Occipital lobe (tissue), 3 donors: ENCODE measurements at places on chromosomes 1 and 21.

GRCh38 chr1:104235141-104235540, 485.4 kb downstream of the AMY1C start:
- DNase-seq, result no peak

DNA sequence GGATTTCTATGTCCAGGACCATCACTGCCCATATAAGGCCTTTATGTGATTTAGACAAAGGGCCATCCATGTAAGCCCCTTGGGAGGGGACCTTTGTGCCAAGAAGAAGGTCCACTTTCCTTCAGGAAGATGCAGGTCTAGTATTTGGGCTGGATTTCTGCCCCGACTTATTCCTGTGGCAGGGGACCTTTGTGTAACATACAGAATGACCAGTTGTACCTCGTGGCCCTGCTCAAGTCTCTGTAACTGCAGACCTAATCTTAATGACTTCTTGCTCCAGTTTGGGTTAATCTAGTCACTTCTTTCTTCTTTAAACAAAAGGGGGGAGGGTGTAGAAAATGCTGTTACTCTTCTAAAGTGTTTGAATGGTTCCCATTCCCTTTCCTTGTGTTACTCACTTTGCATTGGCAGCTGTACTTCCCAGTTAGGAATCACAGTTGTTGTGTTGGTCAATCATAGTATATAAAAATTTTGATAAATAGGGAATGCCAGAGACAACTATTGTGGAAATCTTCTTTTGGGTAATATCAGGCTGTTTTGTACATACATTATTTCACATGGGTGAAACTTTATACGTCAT, 54.2 kb downstream of the MIGA1 start:
- no peak for DNase-seq

DNA sequence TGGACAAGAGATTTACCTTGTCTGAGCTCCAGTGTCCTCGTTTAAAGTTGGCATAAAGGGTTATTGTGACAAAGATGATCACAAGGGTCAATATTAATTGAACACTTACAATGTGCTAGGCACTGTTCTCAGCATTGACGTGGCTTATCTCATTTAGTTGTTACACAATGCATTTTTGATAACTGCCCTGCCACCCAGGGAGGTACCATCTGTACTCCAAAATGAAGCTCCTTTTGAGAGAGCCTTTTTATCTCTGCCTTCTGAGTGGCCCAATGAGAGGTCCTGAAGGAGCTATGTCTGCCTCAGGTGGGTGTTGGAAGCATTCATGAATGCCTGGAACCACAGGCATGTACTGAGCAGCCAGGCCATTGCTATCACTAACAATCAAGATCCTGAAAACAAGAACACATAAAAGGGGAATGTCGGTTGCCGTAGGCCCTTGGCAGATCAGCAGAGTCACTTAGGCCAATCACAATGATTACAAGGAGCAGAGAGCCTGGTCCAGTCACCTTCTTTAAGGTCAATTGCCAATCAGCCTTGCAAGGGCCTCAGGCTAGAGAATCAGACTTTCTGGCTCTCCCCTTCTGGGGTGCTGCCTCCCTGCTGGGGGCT, 78.5 kb downstream of the NMNAT2 start:
- no peak for DNase-seq

GRCh38 chr1:56578963-56579875, at the start of gene PLPP3:
Gene PLPP3 (minus strand): TSS chr1:56579563. CDS start chr1:56579016, 547 bp downstream.
- peak; percentile 62 for DNase-seq

DNA sequence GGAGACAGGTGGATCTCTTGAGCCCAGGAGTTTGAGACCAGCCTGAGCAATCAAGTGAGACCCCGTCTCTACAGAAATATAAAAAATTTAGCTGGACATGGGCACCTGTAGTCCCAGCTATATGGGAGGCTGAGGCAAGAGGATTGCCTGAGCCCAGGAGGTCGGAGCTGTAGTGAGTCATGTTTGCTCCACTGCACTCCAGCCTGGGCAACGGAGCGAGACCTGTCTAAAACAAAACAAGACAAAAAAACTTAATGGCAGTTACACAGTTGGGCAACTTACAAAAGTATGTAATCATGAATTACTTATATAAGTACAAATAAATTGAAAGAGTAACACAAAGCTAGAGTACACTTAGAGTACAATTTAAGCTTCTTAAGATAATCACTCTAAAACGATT, 25.2 kb downstream of the RC3H1 start:
- DNase-seq, result no peak

DNA sequence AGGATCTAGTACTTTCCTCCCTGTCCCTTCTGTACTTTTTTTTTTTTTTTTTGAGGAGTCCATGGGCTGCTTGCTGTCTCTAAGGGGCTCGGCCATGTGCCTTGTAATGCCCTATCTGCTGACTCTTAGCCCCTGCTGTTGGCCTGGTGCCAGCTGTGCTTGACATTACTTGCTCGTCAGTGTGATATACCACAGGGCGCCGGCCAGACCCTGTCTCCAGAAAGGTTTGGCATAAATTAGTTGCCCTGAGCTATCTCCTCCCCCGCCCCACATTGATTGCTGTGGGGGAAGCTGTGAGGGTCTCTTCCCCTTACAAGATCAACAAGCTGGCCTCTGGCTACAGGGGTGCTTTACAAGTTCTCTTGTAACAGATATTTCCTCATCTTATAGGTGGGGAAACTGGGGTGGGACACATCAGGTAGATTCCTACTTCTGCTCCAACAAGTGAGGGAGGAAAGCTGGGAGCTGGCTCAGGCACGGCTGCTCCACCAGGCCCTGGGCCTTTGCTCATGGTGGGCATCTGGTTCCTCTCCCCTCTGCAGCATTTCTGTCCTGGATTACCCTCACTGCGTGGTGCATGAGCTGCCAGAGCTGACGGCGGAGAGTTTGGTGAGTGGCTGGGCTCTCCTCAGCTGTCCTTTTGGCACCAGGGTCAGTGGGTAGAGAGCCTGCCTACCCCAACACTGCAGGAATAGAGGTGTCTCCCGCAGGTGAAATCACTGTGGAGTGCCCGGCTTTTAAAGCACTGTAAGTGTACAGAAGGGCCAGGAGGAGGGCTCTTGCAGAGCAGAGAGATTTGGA, 15.6 kb downstream of the STRIP1 start:
- DNase-seq, result no peak

DNA sequence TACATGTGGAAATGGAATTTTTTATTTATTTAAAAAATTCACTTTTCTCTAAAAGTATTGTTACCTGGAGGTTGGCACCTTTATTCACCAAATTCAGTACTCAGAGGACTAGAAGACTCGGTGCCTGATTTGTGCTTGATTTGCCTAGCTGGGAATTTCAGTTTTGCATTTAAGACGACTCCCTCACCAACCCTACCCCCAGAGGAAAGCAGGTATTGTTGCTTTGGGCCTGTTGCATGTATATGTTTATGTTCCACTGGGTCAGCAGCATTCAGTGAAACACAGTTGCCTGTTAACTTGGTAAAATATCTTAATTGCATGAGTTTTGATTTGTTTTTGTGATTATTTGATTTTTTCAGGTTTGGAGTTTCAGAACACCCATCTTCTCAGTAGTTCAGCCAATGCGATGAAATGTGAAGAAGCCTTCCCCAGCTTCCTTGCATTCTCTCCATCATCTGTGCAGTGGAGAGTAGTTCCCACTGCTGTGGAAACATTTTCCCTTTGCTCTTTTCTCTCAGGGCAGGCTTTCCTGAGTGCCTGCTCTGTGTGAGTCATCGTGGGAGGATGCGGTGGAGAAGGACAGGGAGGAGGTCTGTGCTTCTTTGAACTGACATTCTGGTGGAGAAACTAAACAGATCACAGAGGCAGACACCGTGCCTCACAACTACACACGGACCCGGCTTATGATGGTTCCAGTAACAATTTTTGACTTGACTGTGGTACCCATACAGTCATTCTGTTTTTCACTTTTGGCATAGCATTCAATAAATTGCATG, 6.4 kb downstream of the ADARB1 start:
- no peak for DNase-seq

DNA sequence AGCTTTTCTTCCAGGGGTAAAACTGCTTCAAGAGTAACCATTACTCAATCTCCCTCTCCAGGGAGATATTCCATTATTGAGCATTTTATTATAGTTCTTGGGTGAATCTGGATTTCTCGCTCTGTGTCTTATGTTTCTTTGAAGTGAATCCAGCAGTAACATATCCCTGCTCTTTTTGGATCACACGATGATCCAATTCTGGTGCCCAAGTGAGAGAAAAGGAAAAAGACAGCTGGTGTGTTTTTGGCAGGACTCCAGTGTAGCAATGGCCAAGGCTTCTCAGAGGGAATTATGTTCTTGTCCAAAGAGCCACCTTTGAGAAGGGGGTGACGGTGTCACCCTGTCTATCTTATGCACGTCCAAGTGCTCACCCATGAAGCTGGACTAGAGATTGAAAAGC, 140.3 kb upstream of the ERRFI1 start:
- peak; percentile 15 for DNase-seq

- no peak for DNase-seq
Measured at GRCh38 chr21:35405981-35406380, 356.9 kb upstream of the RUNX1 start.

DNA sequence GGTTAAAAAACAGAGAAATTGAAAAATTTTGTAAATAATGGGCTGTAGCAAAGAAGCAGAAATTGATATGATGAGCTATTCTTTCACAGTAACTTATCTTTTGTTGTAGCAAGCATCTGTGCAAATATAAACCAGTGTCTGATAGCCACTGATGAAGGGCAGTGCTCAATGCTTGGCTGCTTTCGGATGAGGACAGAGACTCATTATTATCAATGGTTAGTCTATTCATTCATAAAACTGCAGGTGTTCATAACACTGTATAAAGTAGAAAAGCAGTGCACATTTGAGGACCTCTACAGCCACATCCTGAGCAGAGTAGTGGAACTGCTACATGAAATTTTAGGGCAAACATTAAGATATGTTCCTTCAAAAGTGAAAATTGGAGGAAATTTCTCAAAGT, 107.2 kb downstream of the FAF1 start:
- DNase-seq, result no peak

- DNase-seq, result no peak
Measured at GRCh38 chr1:47174656-47175020, 15.2 kb downstream of the PDZK1IP1 start.

GRCh38 chr21:39317134-39318090, 4.0 kb upstream of the BRWD1 start:
- no peak for DNase-seq

GRCh38 chr1:247905910-247906503, 10.6 kb downstream of the OR2W3 start:
- DNase-seq, result no peak

DNA sequence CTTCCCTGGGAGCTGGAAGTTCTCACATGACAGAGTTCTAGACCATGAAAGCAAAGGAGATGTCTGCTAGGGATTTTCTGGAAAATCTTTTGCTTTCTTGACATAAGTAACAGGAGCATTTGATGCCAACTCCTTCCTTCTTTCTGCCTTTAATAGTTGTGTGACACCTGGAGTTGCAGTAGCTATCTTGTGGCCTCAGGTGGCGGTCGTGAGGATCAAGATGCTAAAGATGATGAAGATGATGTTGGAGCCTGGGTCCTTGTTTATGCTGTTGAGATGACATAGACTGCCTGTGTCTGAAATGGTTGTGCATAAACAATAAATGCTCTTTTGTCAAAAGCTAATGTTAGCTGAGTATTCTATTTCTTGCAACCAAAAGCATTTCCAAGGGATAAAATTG, 32.7 kb upstream of the KIRREL1 start:
- DNase-seq, result no peak

DNA sequence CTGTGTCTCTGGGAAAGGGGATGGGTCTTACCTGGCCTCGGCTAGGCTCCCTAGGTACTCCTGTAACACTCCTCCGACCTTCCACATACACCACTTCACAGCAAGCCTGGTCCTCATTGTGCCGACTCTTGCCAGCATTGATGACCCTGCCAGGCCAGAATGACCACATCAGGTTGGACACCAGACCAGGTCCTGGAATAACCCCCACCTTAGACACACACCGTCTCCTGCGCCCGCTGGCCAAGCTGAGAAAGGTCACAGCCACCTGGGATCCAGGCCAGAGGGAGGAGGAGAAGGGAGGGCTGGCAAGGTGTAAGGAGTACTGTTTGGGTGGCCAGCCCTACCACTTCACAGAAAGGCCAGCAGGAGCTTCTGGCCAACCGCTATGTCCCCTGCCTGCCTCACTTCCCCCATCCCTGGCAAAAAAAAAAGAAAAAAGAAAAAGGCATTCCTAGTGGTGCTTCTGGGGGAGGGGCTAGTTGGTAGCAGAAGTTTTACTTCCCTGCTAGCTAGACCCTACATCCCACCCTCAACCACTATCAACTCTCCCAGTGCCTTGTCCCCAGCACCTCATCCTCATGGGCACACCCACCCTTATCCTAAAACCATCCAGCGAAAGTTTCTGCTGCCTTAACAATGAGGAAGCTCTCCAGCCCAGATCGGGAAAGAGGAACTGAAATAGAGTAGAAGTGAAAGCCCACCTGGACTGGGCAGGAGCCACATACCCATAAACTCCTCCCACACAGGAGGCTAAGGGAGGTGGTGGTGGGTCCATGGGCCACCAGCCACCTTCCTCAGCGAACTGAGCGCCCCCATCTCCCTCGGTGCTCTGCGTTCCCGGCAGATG, 1.4 kb downstream of the PPM1J start:
- no peak for DNase-seq

DNA sequence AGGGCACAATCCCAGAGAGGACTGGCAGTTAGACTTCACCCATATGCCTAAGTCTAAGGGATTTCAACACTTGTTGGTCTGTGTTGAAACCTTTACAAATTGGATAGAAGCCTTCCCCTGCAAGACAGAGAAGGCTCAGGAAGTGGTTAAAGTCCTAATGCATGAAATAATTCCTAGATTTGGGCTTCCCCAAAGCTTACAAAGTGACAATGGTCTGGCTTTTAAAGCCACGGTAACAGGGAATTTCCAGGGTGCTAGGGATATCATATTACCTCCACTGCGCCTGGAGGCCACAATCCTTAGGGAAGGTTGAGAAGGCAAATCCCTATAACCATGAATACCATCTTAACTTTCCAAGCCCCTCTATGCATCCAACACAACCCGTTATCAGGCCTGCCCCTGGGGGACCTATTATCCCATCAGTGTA, 3.3 kb upstream of the FMO4 start:
- DNase-seq, result no peak

DNA sequence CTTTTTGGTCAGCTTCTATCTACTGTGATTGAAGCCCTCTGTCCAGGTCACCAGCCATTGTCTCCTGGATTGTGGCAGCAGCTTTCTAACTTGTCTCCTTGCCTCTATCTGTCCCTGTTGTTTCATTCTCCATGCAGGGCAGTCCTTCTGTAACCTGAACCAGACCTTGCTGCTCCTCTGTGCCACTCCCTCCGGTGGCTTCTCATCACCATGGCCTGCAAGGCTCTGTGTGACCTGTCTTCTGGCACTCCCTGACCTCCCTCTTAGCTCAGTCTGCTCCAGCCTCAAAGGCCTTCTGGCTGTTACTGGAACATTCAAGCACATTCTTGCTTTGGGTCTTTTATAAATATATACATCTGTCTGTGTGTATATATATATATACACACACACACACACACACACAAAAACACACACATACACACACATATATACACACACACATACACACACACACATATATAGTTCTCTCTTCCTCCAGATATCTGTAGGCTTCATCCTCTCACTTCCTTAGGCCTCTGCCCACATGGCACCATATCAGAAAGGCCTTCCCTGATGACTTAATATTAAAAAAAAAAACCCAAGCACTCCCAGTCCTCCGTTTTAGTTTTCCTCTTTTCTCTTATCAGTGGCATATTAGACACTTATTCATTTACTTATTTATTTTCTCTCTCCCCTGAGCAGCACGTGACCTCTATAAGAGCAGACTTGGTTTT, 21.2 kb upstream of the JUN start:
- DNase-seq, result no peak

- DNase-seq, result no peak
Measured at GRCh38 chr1:180470031-180470430, 32.3 kb downstream of the ACBD6 start.

- no peak for DNase-seq
Measured at GRCh38 chr1:234170622-234171021, 202.6 kb upstream of the COA6 start.

GRCh38 chr1:198559362-198559761, 18.9 kb upstream of the ATP6V1G3 start:
- DNase-seq, result no peak
